ENCODE measurements at places on chromosomes 1 and 21.

- DNase-seq: no peak
- no peaks in the 10 kb centered on the region for H3K27me3 ChIP-seq
- no peak overlapping the region for H3K27ac ChIP-seq
- H3K4me3 ChIP-seq: no peak overlapping the region
- peaks cover 14% of the 10 kb centered on the region for H3K4me1 ChIP-seq
These were observed 1.5 kb upstream of the SCP2 start for GRCh38 chr1:52925571-52926005.

DNA sequence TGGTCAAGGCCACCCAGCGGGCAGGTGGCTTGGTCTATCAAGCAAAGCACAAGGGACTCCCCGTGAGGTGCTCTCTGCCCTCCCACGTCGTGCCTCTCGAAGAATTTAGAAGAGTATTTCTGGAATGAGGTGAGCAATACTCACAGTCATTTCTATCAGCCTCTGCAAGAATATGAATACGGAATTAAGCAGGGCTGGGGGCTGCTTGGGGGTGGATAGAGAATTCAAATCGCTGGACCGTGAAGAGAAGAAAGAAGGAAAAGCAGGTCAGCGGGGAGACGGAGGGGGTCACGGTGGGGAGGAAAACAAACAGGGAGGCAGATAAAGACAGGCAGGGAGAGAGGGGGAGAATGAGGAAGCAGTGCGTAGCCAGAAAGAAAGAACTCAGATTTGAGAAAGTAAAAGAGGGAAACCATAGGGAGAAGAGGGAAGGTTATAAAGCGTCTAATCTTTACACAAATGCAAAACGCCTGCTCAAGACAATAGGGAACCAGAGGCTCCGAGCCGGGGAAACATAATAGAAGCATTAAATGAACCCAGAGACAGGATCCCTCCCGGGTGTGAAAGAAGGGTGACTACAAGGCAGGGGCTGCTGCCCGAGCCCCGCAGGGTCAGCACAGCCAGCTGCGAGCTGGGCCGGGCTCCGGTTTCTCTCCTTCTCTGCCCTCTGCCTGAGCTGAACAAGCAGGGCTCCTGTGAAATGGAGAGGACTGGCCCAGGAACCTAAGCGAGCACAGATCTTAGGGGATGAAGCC is 2.1 kb upstream of the EDN2 start:
- H3K27me3 ChIP-seq: no peaks in the 10 kb centered on the region
- H3K4me3 ChIP-seq: no peak overlapping the region
- H3K27ac ChIP-seq: no peak overlapping the region
- DNase-seq: no peak
- H3K36me3 ChIP-seq: no peaks in the 10 kb centered on the region

DNA sequence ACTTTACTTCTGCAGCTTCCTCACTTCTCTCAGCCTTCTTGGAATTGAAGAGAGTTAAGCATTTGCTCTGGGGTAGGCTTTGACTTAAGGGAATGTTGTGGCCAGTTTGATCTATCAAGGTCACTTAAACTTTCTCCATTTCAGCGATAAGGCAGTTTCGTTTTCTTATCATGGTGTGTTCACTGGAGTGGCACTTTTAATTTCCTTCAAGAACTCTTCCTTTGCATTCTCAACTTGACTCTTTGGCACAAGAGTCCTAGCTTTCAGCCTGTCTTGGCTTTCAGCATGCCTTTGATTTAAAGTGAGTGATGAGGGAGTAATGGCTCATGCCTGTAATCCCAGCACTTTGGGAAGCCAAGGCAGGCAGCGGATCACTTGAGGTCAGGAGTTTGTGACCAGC is 38.7 kb downstream of the HS2ST1 start:
- H3K27ac ChIP-seq: no peak overlapping the region
- no peaks in the 10 kb centered on the region for H3K4me1 ChIP-seq
- no peak overlapping the region for H3K4me3 ChIP-seq
- no peaks in the 10 kb centered on the region for H3K27me3 ChIP-seq
- H3K36me3 ChIP-seq: no peaks in the 10 kb centered on the region

- peaks cover 54% of the 10 kb centered on the region for H3K4me1 ChIP-seq
- no peaks in the 10 kb centered on the region for H3K27me3 ChIP-seq
- H3K4me3 ChIP-seq: no peak overlapping the region
- H3K36me3 ChIP-seq: no peaks in the 10 kb centered on the region
- no peak overlapping the region for H3K27ac ChIP-seq
These were observed 163.5 kb downstream of the NFIA start for GRCh38 chr1:61245696-61246400.

DNA sequence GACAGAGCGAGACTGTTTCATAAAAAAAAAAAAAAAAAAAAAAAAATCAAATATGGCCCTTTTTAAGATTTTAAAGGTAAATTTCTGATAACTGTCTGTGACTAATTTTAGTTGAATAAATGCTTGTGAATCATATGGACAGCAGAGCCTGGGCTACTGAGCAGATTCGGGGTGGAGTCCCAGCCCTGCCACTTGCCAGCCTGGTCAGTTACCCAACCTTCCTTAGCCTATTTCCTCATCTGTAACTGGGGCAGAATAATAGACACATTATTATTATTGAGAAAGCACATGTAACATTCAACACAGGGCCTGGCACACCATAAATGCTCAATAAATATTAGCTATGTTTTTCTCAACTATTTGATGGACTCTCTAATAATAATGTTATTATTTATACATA is 11.2 kb upstream of the H3-3A start:
- H3K27ac ChIP-seq: no peak overlapping the region
- H3K36me3 ChIP-seq: no peaks in the 10 kb centered on the region
- H3K4me1 ChIP-seq: no peaks in the 10 kb centered on the region

- no peak overlapping the region for H3K4me3 ChIP-seq
- H3K4me1 ChIP-seq: no peaks in the 10 kb centered on the region
- no peak for DNase-seq
- H3K27ac ChIP-seq: no peak overlapping the region
- no peaks in the 10 kb centered on the region for H3K27me3 ChIP-seq
These were observed 369.5 kb downstream of the SEC16B start for GRCh38 chr1:177600321-177600720.

DNA sequence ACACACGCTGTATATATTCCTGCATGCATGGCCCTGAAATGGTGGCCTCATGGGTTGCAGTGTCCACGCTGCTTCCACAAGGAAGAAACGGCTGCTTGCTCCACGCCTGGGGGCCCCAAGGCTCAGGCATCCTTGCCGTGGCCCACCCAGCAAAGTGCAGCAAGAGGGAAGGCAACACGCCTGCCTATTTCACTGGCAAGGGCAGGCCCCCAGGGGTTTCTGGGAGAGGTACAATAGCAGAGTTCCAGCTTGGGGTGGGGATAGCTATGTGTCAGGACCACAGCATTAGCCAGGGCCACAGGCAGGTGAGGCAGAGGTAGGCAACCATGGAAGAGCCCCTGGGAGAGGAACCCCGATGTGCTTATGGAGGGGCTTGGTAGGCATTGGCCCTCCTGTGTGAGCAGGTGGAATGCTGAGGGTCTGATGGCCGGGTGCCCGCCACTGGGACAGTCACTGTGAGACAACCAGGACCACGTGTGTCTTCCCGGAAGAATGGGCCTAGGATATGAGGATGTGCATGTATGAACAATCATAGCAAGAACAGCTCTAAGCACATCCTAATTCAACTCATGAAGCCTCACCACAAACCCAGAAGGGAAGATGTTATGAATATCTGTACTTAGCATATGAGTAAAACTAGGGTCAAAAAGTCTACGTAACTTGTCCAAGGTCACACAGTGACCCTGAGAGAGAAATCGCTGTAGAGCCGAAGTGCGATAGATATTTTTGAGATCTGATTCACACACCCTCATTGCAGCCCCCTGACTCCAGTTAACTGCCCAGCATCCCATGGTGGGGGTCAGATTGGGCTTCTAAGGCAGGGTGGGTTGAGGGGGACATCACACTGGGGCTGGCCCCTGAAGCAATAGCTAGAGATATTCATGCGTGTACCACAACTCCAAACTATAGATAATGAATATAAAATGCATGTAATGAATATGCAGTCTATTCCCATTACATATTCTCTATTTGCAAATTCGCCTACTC is 11.8 kb downstream of the TFF2 start:
- H3K36me3 ChIP-seq: no peaks in the 10 kb centered on the region
- DNase-seq: no peak
- peaks cover 36% of the 10 kb centered on the region for H3K27me3 ChIP-seq
- no peak overlapping the region for H3K4me3 ChIP-seq
- H3K4me1 ChIP-seq: no peaks in the 10 kb centered on the region

DNA sequence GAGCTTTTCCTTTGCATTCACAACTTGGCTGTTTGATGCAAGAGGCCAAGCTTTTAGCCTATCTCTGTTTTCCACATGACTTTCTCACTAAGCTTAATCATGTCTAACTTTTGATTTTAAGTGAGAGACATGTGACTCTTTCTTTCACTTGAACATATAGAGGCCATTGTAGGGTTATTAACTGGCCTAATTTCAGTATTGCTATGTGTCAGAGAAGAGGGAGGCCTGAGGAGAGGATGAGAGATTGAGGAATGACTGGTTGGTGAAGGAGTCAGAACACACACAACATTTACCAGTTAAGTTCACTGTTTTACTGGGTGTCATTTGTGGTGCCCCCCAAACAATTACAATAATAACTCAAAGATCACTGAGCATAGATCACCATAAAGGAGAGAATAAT is 193.5 kb downstream of the CYYR1 start:
- no peak overlapping the region for H3K27ac ChIP-seq
- no peak for DNase-seq
- no peaks in the 10 kb centered on the region for H3K36me3 ChIP-seq
- H3K27me3 ChIP-seq: no peaks in the 10 kb centered on the region
- H3K4me3 ChIP-seq: no peak overlapping the region

GRCh38 chr1:60078182-60078581 is 4.6 kb upstream of the C1orf87 start:
- no peaks in the 10 kb centered on the region for H3K36me3 ChIP-seq
- H3K4me1 ChIP-seq: peaks cover 5% of the 10 kb centered on the region
- no peaks in the 10 kb centered on the region for H3K27me3 ChIP-seq
- DNase-seq: no peak
- no peak overlapping the region for H3K4me3 ChIP-seq
- no peak overlapping the region for H3K27ac ChIP-seq

DNA sequence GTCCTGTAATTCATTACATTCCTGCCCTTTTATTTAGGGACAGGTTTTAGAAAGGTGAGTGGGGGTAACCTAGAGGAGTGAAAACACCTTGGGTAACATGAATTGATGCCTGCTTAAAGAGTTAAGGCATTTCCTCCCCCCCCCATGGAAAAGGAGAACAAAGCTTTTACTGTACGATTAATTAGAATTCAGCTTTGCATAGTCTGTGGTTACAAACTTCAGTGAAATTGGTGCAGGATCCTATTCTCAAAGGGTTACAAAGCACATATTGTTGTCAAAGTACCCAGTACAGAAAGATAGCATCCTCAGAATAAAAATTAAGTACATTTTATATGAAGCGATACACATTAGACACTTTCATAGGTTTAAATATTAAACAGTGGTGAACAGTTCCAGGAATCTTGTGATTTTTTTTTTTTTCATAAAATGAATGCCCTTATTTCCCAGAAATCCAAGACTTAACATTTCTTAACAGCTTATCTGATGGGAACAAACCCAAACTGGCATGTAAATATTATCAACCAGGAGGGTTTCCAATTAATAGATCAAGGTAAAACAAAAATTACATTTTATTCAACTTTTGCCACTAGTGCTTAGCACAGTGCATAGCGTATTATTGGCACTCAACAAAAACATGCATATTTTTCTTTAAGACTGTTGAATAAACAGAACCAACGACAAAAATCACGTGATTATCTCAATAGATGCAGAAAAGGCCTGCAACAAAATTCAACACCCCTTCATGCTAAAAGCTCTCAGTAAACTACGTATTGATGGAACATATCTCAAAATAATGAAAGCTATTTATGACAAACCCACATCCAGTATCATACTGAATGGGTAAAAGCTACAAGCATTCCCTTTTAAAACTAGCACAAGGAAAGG is 172.7 kb downstream of the PDE4B start:
- no peak overlapping the region for H3K4me3 ChIP-seq
- no peaks in the 10 kb centered on the region for H3K36me3 ChIP-seq
- no peak overlapping the region for H3K27ac ChIP-seq
- no peaks in the 10 kb centered on the region for H3K27me3 ChIP-seq
- H3K4me1 ChIP-seq: no peaks in the 10 kb centered on the region

DNA sequence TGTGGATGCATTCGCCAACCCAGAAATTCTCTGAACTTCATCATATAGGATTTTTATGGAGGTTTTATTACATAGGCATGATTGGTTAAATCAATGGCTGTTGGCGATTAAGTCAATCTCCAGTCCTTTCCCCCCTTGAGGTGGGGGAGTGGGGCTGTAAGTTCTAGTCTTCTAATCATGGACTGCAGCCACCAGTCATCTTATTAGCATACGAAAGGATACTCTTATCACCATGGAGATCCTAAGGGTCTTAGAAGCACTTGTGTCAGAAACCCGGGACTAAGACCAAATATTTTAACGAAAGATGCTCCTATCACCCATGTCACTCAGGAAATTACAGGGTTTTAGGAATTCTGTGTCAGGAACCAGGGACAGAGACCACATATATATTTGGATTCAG is 36.3 kb downstream of the SDCCAG8 start:
- DNase-seq: no peak
- H3K27ac ChIP-seq: no peak overlapping the region
- no peaks in the 10 kb centered on the region for H3K4me1 ChIP-seq

DNA sequence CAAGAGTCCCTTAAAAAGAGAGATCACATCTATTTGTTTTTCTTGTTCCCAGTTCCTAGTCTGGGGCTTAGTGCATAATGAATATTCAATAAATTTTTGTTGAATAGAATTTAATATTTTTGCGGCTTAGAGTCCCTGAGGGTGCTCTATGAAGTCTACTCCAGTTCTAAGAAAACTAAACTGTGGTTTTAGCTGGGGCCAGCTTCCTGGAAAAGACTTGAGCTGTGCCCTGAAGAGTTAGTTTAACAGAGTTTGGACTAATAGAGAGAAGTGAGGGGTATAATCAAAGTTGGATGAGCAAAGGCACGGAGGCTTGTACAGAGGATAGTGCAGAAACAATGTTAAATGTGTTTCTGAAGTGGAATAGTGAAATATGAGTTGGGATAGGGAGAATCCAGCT is 168.9 kb downstream of the FASLG start:
- H3K4me1 ChIP-seq: peaks cover 10% of the 10 kb centered on the region
- DNase-seq: no peak
- no peaks in the 10 kb centered on the region for H3K27me3 ChIP-seq
- H3K36me3 ChIP-seq: no peaks in the 10 kb centered on the region

DNA sequence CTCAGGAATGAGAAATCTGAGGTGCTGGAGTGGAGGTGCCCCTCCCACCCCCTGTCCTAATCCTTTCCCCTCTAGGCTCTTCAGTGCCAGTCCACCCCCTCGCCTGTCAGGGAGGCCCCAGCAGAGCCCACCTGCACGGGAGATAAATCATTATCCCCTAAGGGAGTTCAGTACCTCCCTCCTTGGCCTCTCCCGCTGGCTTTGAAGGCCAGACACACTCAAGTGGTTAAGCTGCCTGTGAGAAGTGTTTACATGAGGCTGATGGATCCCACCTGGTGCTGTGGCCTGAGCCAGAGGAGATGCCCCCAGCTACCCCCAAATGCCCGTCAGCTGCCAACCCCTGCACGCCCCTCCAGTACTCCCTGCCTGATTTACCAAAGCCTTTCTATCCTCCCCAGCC is 3.7 kb downstream of the RSPO1 start:
- no peaks in the 10 kb centered on the region for H3K36me3 ChIP-seq
- DNase-seq: no peak
- no peak overlapping the region for H3K27ac ChIP-seq
- peaks cover 23% of the 10 kb centered on the region for H3K4me1 ChIP-seq
- no peak overlapping the region for H3K4me3 ChIP-seq

GRCh38 chr1:101697072-101697471 is 299.7 kb downstream of the OLFM3 start:
- H3K4me1 ChIP-seq: no peaks in the 10 kb centered on the region
- H3K27ac ChIP-seq: no peak overlapping the region
- no peaks in the 10 kb centered on the region for H3K36me3 ChIP-seq

All from tibial artery (tissue), 4 donors.